ENCODE measurements at places on chromosomes 5 and 9. TPM values are rescaled to one million over a fixed set of nuclear protein-coding genes. Genes with fewer than 3 reads are reported as not detected.
A peak's percentile ranks its signal among the peaks of the same experiment; 100 is the strongest.

SLC25A2 gene
- total RNA-seq = 0.67 TPM

DNA sequence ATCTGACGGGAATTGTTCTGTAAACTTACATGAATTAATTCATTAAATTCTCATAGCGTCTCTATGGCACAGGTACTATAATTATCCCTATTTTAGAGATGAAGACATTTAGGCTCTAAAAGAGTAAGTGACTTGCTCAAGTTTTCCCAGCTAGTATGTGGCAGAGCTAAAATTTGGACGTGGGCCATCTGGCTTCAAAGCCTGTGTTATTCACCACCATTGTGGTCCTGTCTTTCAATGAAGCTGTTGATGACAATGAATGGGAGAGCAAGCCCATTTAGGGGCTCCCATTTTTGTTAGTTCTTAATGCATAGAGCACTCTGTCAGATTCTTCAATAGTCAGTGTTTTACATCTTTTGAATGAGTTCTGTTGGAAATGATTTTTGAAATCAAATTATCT is 236.0 kb upstream of the CD180 start:
- DNase-seq = no peak

DNA sequence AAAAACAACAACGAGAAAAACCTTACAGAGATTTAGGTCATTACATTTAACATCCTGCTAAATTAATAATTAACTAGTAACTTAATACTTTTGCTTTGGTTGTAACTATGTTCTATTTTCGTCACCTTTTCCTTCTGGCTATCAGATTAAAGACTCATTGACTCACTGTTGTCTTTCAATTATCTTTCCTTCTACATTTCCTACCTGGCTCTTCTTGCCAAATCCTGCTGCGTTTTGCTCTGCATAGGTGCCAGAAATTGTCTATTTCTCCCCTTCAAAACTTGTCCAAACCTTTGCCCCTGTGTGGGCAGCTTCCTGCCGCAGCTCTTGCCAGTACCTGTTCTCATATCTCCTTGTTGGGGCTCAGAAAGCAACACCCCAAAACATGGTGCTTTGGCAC is 235.5 kb upstream of the ZNF608 start:
- no peak for DNase-seq

PDLIM4 gene
- total RNA-seq = 52.5 TPM

DNA sequence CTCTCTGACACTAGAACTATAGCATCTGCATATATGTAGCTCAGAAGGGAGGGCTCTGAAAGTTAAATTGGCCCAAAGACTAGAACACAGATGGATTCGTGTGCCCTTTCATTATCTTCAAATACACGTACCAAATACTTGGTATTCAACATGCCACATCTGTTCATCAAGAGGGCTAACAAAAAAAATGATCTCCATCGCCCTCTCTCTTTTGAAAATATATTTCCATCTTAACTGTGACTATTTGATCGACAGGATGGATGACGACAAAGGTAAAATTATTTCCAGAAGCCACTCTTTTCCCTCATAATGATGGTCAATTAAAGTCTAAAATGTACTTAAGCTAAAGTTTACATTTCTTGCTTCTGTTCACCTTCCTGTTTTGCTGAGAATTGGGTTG is 77.0 kb downstream of the SEMA6A start:
- DNase-seq = no peak

DNA sequence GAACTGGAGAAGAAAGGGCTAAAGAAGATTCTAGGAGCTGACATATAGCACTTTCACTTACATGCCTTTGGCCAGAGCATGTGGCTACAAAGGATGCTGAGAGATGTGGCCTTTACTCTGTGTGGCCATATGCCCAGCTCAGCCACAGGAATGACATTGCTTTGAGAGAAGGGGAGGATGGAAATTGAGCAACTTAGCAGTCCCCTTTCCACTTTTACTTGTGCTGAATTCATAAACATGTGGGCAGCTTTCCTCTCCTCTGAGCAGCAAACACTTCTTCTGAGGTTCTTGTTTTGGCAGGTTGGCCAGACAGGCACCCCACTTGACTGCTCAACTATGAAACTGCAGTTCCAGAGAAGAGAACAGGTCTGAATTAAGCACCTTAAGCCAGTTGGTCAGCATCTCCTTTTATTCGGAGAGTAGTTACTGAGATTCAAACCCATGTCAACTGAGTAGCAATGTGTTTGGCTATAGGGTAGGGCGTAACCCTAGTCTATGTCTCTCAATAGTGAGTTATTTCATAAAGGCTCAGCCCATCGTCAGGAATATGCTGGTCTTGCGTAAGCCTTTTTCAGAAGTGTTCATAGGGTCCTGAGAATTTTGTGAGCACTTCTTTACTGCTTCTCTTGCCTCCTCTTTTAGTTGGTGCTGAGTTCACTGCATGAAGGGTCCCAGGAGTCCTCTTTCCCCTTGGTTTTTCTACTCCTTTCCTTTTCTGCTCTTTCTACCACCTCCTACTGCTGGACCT is 134.5 kb downstream of the PALM2AKAP2 start:
- no peak for DNase-seq

DNA sequence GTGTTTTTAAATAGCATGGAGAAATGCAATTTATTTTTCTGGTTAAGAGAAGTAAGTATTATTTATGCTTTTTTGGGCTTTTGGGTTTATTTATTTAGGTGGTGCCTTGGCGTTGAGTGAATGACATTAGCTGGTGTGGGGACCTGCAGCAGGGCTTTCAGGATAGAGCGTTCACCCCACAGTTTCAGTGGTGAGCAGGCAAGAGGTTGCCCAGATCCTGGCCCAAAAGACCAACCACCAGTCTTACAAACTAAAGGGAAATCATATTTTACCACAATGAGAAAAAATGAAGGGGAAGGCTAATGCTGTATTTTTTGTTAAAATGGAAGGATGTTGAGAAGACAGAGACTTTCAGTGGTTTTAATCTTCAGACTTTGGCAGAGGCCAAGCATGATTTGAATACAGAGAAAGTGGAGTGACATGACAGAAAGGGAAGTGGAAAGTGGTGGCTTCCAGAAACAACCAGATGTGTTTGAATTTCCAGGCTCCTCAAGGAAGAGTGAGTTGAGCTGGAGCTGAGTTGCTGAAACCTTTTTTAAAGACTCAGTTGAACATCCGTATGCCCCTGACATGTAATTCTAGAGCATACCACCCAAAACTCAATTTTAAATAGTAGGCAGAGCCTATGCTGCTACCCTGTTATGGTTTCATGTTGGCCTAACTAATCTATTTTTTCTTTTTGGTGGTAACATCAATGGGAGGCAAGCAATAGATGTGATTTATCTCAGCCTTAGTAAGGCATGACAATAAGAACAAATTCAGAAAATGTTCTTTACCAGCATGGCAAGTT is 94.8 kb downstream of the AOPEP start:
- no peak for DNase-seq

DNA sequence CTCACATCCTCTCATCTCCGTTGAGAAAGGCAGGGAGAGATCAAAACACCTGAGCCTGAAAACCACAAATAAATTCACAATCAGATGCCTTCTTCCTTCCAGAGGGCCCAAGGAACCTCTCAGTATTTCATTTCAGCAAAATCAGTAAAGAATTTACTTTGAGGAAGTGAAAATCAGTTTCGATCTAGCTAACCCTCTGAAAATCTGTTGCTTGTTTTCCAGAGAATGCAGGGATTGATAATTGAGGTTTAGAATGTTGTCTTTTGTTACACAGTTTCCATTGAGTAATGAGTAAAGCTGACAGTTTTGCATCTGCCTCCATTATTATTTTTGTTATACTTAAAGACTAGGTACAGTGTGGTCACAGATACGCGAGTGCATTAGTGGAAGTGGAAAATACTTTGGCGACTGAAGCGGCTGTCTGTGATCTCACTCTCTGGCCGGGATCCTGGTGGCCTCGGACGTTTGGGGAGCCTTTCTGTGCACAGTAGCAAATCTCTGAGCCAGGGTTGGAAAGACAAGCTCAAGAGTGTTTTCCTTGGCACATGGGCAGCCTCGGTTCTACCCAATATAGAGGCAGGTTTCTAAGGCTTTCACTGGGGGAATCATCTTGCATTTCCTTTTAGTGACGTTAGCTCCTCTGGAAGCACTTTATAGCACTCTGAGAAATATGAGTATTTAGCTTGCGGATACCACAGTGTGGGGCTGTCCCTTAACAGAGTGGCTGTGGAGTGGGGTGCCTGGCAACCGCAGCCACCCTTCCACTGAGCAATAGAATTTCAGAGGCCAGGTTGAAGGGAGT is 32.2 kb upstream of the ANGPTL2 start:
- peak; percentile 83 for DNase-seq

DNA sequence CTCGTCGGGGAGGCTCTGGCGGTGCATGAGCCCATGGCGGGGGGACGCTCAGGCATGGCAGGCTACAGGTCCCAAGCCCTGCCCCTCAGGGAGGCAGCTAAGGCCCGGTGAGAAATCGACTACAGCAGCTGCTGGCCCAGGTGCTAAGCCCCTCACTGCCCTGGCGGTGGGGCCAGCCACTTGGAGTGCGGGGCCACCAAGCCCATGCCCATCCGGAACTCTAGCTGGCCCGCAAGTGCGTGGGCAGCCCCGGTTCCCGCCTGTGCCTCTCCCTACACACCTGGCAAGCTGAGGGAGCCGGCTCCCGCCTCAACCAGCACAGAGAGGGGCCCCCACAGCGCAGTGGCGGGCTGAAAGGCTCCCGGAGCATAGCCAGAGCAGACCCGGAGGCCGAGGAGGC is 1896.9 kb upstream of the CDH6 start:
- no peak for DNase-seq

LRRC70 gene
- 1.0 TPM for total RNA-seq
